Hepatic stellate cell (primary cell): ENCODE measurements at places on chromosomes 3 and 15.

- DNase-seq: no peak
These were observed 256.6 kb upstream of the PROK2 start for GRCh38 chr3:72041511-72041910.

DNA sequence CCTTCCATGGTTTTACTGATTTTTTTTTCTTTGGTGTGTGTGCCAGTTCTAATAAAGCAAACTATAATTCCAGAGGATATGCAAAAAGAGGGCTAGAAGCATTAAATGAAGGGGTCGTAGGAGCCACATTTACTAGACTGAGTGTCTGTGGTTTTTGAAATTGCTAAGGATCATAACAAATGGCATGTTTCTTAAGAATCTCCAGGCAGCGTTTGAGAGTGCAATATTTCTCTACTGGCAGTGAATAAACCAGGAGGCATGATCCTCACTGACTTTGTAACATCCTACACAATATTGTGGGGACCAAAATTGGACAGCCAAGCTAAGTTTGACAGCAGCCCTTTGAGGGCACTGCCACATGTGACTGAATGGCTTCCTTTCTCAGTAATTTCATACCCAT lies 115.9 kb upstream of the CCNL1 start:
- DNase-seq: no peak

GRCh38 chr3:194757647-194758061 lies 72.0 kb downstream of the FAM43A start:
- DNase-seq: no peak

DNA sequence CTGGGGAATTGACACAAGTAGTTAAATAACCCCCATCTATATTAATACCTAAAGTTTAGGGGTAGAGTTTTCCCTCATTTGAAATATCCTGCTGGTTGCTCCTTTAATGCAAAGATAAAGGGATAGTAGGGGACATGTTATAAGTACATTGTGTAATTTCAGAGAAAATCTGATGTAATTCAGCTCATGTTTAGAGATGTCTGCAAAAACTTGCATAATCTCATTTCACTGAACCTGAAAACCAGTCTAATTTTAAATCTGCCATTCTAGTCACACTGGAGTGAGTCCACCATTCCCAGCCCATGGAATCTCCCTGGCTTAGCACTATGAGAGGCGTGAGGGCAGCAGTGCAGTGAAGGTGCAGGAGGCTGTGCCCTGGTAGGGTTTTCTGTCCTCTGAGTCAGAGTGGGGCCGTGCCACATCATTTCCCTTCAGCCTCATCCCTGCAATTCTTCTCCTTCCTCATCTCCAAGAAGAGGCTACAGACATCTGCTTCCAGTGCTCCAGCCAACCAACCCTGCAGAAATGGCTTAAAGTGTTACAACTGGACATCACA lies 246.3 kb upstream of the UMPS start:
- DNase-seq: no peak

DNA sequence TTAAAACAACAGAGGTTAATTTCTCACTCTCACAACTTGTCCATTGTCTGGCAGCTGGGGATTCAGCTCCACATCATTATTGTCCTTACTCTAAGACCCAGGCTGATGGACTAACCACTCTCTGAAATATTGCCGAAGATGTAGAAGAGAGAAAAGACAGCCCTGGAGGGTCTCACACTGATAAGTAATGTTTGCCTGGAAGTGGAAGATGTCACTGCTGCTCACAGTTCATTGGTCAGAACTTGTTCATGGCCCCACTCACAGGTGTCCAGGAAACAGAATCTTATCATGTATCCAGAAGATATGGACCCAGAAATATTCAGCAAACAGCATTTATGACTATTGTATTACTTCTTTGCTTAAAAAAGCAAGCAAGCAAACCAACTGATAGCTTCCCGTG lies 62.2 kb upstream of the LPP start:
- DNase-seq: no peak

GRCh38 chr3:187922704-187923416 lies 177.6 kb upstream of the BCL6 start:
- DNase-seq: peak; percentile 29

GRCh38 chr3:114691871-114692270 lies 398.0 kb downstream of the TIGIT start:
- DNase-seq: no peak

DNA sequence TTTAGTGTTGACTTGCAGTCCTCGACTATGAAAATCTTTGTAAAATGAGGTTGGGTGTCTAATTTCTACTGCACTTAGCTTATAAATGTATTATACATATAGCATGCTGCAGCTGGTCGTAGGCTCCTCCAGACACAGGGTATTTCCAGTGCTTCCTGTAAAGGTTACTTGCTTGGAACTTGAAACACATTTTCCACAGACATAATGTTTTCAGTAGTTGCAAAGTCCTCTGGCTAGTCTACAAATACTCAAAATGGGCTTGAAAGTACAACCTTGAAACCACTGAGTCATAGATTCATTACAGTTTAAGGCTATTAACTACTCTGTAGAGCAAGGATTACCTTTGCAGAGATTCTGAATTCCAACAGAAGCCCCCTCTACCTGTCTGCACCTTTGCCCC lies 464.1 kb downstream of the RAP2B start:
- no peak for DNase-seq

- DNase-seq: no peak
These were observed 412.8 kb upstream of the WNT5A start for GRCh38 chr3:55899887-55900286.

DNA sequence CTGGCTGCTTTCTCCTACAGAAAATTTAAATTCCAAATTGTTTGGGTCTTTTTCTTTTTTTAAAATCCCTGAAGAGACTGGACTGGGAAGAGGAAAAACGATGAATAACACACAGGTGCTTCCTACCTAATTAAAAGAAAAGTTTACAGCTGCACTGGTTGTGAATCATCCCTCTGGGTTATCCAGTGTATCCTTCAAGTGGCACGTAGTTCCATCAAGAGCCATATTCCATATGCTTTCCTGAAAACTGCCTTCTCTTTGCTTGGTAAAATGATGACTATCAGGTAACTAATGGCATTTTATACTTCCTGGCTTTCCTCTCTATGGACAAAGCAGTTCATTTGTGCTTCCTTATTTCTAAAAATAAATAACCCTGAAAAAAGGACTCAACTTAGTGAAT lies 123.2 kb downstream of the MAGI1 start:
- DNase-seq: no peak

DNA sequence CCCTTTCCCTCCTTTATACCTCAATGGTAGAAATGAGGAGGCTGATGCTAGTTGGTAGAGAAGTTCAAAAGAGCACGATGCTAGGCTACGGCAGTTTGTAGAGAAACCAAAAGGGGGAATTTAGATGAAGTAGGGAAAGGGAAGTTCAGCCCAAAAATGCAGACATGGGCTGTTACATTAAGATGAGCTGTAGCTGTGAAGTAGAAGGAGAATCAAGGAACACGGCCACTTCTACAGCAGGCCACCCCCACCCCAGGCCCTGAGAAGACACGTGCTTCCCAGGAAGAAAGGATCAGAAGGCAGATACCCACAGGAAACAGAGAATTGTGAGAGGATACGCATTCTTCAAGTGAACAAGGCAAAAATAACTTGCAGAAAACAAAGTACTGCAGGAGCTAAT lies 2.1 kb upstream of the PARP14 start:
- no peak for DNase-seq

- no peak for DNase-seq
These were observed 11.3 kb downstream of the SHISA5 start for GRCh38 chr3:48492461-48493202.

DNA sequence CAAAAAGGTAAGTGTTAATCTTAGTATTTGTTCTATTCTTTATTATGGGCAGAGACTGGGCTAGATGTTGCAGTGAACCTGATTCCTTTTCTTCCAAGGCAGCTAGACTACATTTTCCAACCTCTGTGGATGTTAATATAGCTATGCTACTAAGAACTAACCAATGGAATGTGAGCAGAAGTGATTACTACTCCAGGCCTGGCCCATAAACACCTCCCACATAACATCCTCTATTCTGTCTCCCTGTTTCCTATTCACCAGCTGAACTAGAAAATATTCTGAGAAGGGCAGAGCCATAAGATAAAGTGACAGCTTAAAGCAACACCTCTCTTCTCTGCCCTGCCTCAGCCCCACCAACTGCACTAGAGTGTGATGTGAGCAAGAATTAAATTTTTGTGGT lies 29.4 kb downstream of the CD200R1L start:
- DNase-seq: no peak

- DNase-seq: no peak
These were observed 1.7 kb downstream of the SLC25A20 start for GRCh38 chr3:48896936-48897335.

DNA sequence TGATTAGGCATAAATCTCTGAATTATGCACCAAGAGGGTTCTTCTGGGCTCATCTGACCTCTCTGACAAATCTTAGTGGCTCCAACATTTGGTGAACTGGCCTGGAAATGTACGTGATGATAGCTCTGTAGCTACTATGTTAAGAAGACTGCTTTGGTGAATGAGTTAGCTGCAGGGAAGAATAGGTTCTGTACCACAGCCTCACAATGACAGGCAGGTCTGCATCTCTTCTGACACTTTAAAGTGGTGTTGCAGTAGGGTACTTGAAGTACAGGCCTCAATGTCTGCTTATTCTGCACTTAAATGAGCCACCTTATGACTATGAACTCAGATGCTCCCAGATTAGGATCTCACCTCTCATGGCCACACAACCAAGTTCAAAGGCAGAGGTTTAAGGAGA lies 7.0 kb downstream of the FGF7 start:
- DNase-seq: no peak

- DNase-seq: no peak
These were observed 23.0 kb upstream of the SV2B start for GRCh38 chr15:91077029-91077428.

GRCh38 chr3:15337963-15338362 lies 5.6 kb upstream of the SH3BP5 start:
- no peak for DNase-seq

DNA sequence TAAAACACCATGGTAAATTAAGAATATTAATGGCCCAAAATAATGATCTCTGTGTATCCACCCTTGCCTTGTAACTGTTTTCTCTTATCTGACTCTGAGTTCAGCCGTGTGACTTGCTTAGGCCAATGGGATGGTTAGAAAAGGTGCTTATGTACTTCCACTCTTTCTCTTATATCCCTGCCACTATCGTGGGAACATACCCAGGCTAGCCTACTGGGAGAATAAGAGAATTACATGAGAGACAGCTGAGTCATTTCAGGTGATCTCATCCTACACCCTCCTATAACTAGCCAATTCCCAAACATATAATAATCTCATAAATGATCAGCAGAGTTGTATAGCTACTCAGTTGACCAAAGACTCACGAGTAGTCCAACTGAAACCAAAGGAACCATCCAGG lies 98.3 kb upstream of the ABI3BP start:
- DNase-seq: no peak

DNA sequence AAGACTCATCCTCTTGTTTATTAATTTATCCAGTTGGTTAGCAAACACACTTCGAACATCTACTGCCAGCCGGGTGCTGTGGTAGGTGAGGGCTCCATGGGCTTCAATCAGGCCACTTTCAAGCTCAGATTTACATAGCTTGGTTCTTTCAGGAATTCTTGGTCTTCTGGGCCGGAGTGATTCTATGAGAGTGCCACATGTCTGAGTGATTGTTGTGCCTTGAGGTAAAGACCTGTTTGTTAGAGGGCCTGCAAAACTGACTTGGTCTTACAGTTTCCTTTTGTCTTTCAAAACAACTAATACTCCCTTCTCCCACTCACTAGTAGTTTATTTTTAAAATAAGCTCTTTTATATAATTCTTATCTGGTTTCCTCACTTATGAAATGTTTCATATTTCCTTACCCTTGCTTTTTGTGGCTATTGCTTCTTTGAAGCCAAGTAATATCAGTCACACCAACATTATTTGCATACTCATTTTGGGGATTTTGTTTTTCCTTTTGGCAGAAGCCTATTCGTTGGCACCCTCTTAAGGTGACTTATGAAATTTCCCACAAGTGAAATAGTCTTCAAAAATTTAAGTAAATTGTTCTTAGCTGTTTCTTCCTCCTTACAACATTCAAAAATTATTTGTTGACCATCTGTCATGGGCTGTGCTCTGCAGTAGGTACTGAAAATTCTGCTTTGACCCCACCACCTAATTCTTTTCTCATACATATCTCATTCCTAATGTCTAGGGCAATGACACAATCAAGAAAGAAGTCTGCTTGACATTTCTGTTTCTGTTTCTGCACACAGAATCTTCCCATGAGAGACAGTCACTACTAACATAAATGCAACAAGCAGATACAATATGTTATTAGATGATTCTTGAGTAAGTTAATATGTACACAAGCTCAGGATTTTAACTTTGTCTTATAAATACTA lies 120.2 kb downstream of the LRRC28 start:
- DNase-seq: no peak

- no peak for DNase-seq
These were observed 44.5 kb downstream of the ATP13A4 start for GRCh38 chr3:193510154-193510553.

- DNase-seq: no peak
These were observed 340.3 kb upstream of the ZNF385D start for GRCh38 chr3:22091329-22091728.

GRCh38 chr3:170735821-170736220 lies 134.2 kb downstream of the RPL22L1 start:
- DNase-seq: no peak

GRCh38 chr15:32802286-32802936 lies 84.6 kb downstream of the GREM1 start:
- peak; percentile 55 for DNase-seq

- DNase-seq: no peak
These were observed 5.8 kb downstream of the HSPBAP1 start for GRCh38 chr3:122787872-122788271.

DNA sequence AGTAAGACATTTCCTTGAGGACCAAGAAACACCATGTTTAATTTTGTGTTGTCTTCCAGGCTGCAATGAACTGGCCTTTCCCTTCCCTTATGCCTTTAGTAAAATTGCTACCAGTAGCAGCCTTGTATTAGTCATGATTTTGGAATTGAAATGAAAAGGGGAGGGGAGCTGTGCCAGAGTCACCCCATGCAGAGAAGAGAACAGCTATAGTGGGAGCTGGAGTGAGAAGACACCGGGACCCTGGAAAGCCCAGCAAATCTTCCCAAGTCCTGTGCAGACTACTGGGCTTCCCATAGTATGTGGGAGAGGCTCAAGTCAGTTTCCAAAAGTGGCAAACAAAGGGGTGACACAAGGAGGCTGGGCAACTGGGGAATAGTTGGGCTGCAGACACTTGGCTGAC lies 178.5 kb downstream of the NR1D2 start:
- DNase-seq: peak; percentile 40

DNA sequence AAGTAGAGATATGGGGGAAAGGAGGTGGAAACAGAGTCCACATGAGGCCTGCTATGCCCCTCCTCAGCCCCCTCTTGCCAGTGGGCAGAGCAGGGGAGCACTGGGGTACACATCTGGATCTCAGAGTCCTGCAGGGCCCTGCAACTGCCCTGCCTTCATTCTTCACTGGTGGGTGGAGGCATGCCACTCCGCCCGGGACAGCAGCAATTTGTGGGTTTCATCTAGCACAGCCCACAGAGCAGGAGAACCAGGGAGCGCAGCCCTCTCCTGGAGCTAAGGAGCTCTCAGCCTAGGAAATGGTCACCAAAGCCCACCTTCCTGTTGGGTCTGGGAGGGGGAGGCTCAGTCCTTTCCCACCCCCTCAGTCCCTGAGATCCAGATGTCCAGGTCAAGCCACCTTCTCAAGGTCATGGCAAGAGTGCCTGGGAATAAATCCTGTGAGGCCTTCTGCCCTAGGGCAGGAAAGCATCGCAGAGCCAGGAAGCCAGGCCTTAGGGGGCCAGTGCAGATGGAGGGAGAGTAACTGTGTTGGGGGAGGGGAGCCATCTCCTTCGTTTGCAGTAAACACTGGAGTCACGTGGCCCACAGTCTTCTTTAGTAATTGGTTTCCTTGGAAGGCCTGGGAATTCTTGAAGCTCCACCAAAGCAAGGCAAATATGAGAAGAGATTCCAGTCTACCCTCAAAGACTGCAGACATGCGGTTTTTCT lies 31.0 kb downstream of the ANP32A start:
- DNase-seq: peak; percentile 47
